NCI-H226 (cell line): ENCODE measurements at places on chromosomes 7 and 10.

GRCh38 chr10:79435271-79436065, 10.0 kb downstream of the ZCCHC24 start:
- no peak for DNase-seq

DNA sequence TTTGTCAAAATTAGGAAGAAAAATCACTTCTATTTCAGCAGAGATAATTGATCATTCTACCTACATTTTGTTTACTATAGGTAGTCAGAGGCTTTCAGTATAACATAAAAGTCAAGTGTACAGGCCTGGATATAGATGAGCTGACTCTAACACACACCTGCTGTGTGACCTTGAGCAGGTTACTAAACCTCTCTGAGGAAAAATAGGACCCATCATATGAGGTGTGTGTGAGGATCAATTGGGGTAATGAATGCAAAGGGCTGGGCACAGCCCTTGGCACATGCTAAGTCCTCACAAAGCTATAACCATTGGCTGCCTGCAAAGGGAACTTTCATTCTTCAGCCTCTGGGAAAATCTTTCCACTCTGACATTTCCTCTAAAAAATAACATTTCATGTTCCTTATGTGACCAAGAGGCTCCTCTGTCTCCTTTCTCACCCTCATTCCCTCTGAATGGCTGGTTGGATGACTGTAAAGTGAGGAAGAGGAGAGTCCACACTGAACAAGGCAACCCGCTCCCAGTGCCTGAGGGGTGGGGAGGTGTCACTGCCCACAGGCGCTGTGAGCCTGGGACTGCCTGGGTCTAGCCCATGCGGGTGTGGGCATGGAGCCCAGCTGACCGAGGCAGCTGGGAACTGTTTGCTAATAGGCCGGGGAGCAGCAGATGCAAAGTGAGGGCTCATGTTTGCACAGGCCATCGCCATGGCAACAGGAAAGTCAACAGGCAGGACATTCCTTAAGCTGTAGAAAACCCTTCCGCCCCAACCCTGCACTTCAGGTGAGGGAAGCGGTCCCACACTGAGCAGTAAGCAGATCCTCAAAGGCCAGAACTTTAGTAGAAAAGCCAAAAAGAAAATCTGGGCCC, 36.8 kb downstream of the MYOF start:
- DNase-seq: peak; percentile 99

- DNase-seq: peak; percentile 90
Observed at GRCh38 chr10:133258818-133259601, 17.7 kb downstream of the ADAM8 start.

GRCh38 chr10:118808601-118809356, 54.0 kb upstream of the CACUL1 start:
- no peak for DNase-seq

DNA sequence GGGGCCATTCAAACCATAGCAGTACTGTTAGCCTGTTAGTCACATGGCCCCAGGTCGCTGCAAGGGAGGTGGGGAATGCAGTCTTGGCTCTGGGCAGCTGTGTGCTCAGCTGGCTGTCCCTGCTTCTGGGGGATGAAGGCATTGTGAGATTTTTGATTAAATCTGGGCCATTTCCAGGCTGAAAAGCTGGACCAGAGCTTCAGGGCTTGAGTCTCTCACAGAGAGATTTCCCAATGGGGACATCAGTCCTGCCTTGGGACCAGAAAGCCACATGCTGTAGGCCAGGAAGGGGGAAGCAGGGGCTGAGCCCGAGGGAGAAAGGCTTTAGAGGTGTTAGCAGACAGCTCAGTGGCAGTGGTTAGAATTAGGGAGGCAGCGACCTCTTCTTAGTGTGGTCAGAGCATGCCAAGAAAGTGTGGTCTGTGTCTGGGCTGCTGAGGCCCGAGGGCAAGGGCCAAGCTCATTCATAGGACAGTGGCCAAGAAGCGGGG, 33.6 kb downstream of the PALD1 start:
- no peak for DNase-seq

GRCh38 chr10:34109952-34110702, 705.0 kb downstream of the PARD3 start:
- DNase-seq: no peak

- peak; percentile 74 for DNase-seq
Observed at GRCh38 chr7:131164025-131164925, 163.4 kb upstream of the MKLN1 start.

- DNase-seq: peak; percentile 64
Observed at GRCh38 chr7:114085592-114086501, 167.0 kb upstream of the PPP1R3A start.
